ENCODE measurements at places on chromosomes 12 and 14. TPM values are rescaled to one million over a fixed set of nuclear protein-coding genes. Genes with fewer than 3 reads are reported as not detected.

DPF3 gene
- 0.83 TPM for total RNA-seq

PTPRB gene
- total RNA-seq, result 34.5 TPM

TAMALIN gene
- 18.8 TPM for total RNA-seq

AMDHD1 gene
- total RNA-seq, result not detected

IFT81 gene
- 27.4 TPM for total RNA-seq

PZP gene
- total RNA-seq, result 1.2 TPM

GRCh38 chr12:88893801-88894200 lies 313.5 kb upstream of the KITLG start:
- DNase-seq, result no peak

GRCh38 chr12:5083955-5084849 lies 40.5 kb downstream of the KCNA5 start:
- DNase-seq, result no peak

DNA sequence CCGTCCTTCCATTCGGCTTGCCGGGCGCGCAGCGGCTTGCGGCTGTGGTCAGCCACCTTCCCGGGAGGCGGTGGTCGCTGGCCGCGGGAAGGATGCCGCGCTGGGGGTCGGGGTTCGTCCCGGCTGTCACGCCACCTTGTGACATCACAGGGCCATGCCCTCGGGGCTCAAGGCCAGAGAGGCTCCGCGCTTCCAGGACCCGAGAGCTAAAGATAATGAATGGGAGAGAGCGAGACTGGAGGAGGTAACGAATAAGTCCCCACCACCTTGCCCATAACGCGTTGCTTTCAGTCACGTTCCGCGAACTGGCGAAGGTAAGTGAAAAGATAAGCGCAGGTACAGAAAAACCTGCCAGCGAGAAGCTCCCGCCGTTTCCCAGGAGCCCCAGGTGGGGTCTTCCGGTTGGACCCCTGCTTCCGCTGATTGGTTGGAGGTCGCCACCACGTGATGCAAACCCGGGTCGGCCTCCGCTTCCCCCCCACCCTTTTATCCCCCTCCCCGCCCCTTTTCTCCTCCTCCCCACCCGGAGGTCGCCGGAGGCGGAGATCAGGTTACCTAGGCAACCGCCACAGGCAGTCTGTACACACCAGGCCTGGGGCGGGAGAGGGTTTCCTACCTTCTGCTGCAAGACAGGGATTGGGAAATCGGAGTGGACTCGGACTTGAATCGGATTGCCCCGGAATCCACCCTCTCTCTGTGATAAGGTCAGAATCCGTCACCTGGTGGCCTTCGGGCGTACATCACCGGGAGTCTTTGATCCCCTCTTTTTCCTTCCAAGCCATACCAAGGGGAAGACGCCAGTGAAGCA lies at the start of gene LRRC9:
Gene LRRC9 (plus strand): TSS at position 575 of the 808 bp plus-strand sequence.
- no peak for DNase-seq

DNA sequence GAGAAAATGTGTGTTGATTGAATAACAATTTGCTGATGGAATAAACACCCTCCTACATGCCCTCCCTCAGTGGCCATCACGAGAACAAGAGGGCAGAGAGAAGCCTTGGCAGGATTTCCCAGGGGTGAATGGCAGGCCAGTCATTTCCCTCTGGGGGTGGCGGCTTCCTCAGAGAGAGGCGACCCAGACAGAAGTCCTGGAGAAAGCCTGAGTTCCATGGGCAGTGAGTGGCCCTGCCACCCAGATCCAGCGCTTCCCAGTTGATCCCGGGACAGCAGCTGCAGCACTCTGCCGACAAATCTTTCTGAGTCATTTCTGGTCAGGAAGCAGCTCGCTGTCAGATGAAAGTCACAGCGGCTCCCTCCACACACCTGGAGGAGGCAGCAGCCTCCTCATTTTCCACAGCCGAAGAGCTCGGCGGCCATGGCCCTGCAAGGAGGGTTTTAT lies 123.0 kb downstream of the SCARB1 start:
- DNase-seq, result no peak

DNA sequence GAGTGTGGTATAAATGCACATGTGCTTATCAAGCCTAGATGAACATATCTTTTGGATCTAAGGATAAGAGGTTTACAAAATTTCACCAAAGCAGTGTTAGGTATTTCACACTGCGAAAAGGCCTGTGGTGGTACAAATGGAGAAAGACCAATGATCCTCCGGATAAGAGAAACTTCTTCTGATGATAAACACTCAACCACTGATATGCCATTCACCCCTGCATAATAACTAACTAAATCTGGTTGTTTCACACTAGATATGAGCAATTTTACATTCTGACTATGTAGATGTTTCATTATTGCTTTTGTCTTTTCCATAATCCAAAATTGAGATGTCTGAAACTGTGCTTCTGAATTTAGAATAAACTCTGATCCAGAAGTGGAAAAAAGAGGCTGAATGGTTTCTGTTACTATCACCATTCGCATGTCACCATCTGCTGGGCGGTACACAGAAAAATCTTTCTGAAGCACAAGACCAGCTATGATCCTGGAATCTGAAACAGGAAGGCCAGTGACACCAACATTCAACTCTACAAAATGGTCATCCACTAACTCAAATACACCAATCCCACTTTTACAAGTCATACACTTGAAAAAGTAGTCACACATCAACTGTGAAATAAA lies 1.3 kb downstream of the BBS10 start:
- no peak for DNase-seq

All from esophagus muscularis mucosa (tissue), 4 donors.